ENCODE measurements at places on chromosomes 12 and 14. TPM values are rescaled to one million over a fixed set of nuclear protein-coding genes. Genes with fewer than 3 reads are reported as not detected.

The DNAJC22 gene
- total RNA-seq, result not detected

The OVCH1 gene
- total RNA-seq, result 2.7 TPM

The ZNF891 gene
- total RNA-seq, result 1.6 TPM

The CRIP1 gene
- total RNA-seq, result 104 TPM

The RTN1 gene
- 6.3 TPM for total RNA-seq

The GLS2 gene
- 2.0 TPM for total RNA-seq

The IQSEC3 gene
- 8.3 TPM for total RNA-seq
